Cortex of kidney (tissue), 1 donor: ENCODE measurements at places on chromosomes 2 and 18.

GRCh38 chr2:101387151-101387834 is at the start of gene CREG2:
Gene CREG2, minus strand, starts transcription at chr2:101387503. Its CDS starts 46 bp downstream, at chr2:101387457.
- DNase-seq: no peak

GRCh38 chr18:55086906-55087305 is 127.6 kb upstream of the CCDC68 start:
- DNase-seq: no peak

DNA sequence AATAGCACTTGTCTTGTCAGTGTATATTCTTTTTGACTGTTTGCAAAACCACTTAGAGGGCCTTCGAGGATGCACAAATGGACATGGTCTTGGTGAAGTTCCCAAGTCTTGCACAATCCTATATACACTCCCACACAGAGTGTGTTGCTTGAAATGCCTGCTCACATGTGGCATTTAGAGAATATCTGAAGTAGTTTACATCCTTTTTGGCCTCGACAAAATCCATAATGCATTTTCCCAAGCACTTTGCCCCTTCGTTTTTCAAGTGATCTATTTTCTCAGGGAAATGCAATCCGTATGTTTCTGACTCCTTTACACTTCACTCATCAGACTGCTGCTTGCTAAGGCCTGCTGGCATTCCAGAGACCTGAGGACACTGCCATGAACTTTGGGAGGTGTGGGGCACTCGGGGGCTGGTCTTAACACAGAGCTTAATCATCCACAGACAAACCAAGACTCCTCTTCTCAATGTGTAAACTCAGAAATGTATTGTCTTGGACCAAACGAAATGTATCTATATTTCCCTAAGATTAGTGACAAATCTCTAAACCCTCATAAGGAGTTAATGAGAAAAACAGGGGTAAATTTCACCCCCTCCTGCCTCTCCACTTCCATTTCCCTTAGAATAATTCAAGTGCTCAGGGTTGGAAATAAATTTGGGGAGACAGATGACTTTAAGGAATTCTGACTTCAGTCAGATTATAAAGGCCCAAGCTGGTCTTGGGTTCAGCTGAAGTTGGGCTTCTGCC is 219.3 kb upstream of the APCDD1 start:
- no peak for DNase-seq

- no peak for DNase-seq
Observed at GRCh38 chr18:37672932-37673595, 107.5 kb upstream of the CELF4 start.

DNA sequence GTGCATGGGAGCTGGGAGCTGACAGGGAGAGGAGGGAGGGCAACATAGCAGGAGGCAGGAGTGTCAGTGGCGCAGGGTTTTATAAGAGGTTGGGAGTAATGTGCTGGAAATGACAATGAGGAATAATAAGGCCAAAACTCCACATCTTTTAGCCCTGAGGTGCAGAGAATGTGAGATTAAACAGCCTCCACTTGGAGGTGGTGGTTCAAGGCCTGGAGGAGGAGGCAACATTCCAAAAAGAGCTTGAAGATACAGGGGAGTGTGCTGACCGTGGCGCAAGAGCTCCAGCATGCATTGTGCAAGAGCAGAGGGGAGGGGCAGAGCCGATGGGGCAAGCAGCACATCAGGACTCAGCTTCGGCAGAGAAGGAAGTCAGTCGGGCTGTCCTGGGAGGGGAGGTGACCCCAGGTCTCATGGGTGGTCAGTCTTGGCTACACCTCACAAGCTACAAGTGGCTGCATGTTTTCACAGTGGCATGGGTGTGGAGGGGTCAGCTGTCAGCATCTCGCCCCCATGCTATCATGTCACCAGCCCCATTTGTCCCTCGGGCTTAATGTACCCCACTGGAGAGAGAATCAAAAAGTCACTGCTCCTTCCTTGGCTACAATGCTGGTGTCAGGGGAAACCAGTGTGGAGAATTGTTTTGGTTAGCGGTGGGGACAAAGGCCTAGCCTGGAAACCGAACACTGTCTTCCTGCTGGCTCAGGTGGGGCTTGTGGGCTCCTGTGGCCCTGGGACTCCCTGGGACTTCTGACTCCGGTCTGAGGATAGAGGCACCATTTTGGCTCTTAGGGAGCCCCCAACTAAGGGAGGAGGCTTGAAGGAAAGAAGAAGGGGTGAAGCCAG is 208.0 kb downstream of the ZFP36L2 start:
- no peak for DNase-seq

- DNase-seq: no peak
Observed at GRCh38 chr18:68713796-68714195, 1.1 kb downstream of the TMX3 start.

DNA sequence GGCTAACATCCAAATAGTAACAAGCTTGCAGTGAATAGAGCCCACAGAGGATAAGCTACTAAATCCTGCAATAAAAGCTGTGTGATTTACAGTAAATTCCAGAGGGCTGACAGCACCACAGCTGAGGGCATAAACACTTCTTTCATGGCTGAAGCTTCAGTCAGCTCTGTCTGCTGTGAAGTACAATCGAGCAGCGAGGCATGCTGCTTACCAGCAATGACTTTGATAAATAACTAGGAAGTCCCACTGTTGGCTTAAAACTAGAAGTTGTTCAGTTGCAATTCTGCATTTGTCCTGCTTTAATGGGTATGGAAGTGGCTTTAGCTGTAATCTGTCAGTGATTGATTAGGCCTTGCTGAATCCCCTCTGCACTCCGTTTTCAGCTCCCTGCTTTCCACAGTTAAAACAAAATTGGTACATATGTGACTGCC is 65.2 kb upstream of the FIGN start:
- DNase-seq: no peak

DNA sequence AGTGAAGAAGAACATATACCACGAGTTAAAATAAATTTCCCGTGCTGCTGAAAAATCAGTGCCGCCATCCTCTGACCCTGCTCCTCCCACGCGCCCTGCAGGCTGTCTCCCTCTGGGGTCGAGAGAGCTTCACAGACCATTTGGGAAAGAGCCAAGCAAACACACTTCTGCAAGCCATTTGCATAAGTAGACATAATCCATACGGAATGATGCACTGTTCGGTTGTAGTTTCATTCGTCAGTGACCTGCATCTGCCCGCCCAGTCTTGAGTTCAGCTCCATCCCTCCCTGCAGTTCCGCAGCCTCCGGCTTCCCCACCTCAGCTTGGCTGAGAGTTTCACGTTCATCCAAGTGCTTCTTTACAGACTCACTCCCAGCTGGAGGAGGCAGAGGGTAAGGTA is 69.6 kb downstream of the TRAPPC12 start:
- DNase-seq: no peak

GRCh38 chr2:159175182-159175581 is 111.3 kb downstream of the WDSUB1 start:
- no peak for DNase-seq

DNA sequence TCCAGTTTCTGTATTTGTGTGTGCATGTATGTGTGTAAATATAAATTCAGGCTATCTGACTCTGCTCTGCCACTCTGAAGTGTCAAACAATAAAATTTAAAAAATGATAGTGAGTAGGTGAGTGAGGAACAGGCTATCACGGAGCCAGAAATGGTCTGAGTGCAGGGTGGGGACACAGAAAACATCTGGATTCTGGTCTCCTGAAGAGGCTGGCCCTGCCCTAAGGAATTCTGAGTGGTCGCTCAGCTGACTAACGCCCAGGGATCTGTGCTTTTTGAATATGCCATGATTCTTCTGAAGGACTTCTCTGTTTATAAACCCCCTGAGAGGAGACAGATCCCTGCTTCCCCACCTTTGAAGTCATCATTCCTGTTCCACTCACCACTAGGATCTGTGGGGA is 353.9 kb upstream of the GYPC start:
- DNase-seq: no peak

GRCh38 chr2:62814123-62814522 is 108.6 kb downstream of the EHBP1 start:
- no peak for DNase-seq

- DNase-seq: no peak
Observed at GRCh38 chr2:79717364-79718007, 204.6 kb downstream of the CTNNA2 start.

GRCh38 chr2:165674780-165675179 is 119.3 kb downstream of the GALNT3 start:
- no peak for DNase-seq

DNA sequence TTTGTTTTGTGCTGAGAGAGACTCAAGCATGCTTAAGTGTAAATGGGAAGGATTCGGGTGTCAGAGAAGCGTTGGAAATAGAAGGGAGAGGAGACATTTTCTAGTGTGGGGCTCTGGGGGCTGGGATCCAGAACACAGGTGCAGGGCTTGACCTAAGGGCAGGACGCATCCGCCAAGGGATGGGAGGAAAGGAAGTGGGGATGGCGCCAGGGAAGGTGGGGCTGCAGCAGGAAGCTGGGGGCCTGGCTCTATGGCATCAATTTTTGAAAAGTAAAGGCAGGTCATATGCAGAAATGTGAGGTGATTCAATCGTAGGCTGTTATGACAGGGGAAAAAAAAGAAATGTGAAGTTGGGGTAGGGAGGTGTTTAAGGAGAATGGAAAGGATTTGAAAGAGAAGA is 143.2 kb upstream of the SERTAD2 start:
- no peak for DNase-seq

GRCh38 chr18:38616306-38616705 is 1050.7 kb upstream of the CELF4 start:
- no peak for DNase-seq

DNA sequence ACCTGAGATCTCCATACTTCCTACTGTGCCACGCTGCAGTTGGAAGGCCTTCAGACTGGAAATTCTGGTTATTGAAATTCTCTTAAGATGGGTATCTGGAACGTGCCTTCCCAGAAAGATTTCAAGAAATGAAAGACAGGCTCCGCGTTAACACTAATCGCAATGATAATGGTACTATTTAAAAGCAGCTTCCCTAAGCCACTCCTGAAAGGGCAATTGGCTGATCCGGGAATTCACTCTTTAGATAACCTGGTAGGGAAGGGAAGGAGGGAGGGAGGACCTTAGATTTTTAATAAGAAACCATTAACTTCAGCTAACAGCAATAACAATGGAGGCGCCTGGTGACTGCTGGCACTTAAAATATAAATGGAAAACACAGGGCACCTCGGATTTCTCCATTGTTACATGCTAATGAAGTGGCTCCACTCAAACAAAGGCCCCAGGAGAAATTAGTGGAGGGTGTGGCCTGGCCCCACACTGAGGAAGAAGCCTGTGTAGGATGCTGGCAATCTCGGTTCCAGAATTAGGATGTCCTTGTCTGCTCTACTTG is 22.5 kb upstream of the MTA3 start:
- DNase-seq: no peak

DNA sequence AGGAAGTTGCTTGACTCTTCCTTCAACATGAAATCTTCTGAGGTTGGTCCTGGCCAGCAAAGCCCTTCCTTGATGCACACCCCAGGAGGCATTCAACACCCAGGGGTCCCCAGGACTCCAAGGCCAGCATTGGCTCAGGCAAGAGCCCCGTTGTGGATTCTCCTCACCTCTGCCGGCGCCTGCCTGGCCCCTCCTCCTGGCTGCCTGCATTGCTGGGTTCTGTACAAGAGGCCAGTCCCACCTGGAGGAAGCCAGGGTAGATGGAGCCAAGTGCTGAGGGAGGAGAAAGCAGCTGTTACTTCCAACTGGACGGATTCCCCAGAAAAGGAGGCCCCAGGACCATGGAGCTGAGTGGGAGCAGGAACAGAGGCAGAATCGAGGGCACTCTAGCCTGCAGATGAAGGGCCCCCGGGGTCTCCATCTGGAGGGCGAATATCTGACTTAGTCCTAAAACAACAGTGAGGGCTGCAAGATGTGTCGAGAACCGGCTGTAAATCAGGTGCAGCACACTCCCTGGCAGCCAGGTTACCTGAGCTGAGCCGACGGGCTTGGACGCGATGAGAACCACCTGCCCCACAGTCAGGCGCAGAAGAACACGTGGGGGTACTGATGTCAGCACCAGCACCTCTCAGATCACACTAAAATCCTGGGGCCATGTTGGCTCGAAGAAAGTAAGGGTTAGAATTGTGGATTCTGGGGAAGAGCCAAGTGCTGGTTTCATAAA is 399.6 kb upstream of the SALL3 start:
- DNase-seq: no peak

GRCh38 chr2:161134547-161135518 is 25.4 kb upstream of the TANK start:
- no peak for DNase-seq

GRCh38 chr2:158998551-158999248 is 30.3 kb downstream of the TANC1 start:
- no peak for DNase-seq

DNA sequence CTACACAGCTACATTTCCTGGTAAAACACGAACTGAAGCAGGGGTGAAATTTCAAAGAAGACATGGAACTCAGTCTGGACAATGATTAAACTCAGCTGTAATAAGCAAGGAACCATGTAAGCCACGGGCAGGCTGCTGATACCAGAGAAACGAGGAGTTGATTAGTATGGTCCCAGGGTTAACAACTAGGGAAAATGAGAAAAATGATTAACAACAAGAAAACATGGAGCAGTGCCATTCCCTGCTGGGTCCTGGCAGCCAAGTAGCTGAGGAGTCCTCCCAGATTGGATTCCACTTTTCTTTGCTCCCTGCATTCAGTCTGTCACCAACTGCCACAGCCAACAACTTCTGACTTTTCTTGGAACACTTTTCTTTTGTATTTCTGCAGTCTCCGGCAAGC is 517.0 kb upstream of the KLHL29 start:
- DNase-seq: no peak

DNA sequence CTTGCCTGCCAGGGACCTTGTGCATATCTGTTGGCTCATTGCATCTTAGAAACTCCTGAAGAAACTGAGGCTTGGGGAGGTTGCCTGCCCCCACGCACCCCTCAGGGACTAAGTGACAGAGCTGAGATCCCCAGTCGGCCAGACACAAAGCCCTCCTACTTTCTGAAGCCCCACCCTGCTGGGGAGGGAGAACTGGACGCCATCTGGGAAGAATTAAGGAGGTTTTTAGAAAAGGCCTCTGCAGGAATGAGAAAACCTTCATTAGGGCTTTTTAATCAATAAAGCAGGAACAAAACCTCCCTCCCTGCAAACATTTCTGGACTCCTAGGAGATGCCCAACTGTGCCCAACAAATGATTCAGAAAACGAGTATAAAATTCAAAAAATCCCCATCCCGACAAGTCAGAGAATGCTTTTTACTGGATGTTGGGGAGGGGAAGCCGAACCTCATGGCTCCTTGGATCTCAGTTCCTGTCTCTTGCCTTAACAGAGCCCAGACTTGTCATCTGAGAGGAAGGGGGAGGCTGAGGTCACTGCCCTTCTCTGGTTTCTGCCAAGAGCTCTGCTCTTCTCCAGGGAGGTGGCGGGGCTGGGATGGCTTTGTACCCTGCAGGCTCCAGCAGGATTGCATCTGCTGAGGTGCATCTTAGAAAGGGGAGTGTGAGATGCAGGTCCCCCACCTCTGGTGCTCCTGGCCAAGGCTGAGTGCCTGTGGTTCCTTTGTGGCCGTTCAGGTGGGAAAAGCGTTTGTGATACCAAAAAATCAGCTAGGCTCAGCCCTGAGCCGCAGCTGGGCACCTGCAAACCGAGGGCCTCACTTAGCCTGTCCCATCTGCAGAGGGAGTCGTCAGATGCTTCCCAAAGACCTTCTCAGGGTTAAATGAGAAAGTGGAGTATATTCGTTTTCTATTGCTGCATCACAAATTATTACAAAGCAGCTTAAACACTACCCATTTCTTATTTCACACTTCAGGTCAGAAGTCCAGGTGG is 142.4 kb downstream of the ZFP36L2 start:
- no peak for DNase-seq

- DNase-seq: no peak
Observed at GRCh38 chr18:3008541-3008940, 4.4 kb downstream of the LPIN2 start.

GRCh38 chr18:25170402-25170801 is 181.6 kb downstream of the ZNF521 start:
- DNase-seq: no peak
